ENCODE measurements at places on chromosomes 1 and 21.

- no peak for DNase-seq
Measured at GRCh38 chr1:245365095-245366020, 210.6 kb downstream of the KIF26B start.

DNA sequence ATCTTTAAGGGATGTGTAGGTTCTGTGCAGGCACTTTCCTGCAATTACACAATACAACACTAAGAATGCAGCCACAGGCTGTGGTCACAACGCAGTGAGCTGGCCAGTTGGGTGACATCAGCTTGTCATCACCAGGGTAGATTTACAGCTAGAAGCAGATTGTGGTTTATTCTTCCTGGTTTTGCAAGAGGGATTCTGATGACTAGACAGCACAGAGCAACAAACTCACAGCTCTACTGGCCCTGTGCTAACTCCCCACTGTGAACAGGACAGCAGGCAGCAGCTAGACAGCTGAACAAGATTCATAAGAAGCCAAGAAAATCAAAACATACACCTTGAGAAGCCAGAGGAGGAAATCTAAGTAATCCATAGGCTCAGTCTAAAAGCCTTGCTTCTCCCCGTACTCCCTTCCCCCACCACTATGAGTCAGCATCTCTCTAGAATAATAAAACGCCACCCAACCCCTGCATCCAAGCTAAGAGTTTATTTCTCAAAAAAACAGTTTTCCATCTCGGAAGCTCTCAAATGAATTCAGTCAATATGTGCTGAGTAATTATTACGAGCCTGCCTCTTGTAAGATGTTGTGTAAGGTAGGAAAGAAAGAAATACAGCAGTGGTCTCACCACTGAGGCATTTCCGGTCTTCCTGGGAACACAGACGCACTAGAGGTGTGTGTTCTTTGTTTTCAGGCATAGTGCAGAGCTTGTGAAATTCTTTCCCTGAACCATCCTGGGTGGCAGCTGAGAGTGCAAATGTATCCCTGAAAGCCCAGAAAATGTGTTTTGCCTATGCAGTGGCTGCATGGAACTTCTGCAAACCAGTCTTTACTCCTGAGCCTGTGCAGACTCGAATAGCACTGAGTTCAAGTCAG lies 162.8 kb downstream of the NTPCR start:
- peak; percentile 100 for DNase-seq

GRCh38 chr1:25486602-25487001 lies 55.9 kb downstream of the MACO1 start:
- DNase-seq, result no peak

DNA sequence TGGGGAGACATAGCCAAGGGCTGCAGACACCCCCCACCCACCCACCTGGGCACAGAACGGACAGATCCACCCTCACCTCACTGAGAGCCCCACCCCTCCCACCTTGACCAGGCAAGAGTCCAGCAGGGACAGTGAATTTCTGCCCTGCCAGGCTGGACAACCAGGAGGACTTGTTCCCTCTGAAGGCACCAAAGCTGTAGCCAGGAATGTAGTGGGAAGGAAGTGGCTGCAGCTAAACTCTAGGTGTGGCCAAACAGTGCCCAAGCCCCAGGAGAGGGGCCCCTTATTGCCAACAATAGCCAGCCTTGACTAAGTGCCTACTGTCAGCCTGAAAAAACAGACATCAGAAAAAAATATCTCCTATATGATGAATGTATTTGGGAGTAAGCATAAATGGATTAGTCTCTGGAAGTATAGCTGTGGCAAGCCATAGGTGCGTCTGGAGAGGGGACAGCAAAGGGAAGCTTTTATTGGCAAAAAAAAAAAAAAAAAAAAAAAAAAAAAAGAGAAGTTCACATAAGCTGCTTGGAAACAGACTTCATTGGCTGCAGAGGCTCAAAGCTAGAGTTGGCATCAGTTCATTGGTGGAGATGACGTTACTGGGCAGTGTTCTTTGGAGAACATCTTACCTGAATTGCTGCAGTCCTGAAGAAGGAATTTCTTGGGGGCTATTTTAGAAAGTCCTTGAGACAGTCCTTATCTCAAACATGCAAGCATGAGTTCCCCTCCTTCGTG lies 64.1 kb upstream of the TMEM51 start:
- no peak for DNase-seq

DNA sequence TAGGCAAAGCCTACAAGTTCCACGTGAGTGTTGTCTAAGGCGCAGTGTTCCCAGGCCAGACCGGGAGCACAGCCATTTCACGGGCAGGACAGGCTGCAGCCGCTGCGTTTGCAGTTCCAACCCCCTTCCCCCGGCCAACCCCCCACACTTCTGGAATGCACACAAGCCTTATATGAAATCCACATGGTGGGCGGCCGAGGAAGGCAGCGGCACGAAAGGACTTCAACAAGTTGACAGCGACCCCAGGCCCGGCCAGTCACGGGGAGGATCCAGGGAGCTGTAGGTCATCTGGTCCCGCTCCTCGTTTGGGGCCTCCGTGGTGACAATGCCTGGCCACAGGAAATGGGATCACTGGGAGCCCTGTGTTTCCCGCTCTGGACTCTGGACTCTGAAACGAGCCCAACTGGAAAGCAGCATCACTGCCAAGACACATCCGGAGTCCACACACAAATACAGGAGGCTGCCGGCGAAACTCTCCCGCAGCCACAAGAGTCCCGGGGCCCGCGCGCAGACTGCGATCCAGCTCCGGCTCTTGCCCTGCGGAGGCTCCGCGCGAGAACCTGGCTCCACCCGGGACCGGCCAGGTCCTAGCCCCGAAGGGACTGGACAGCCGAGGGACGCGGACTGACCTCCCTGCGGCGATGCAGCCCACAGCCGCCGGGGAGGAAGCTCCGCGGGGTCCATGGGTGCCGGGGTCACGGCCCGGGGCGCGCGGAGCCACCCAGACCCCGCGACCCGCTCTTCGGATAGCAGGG lies 794 bp downstream of the NID1 start:
- peak; percentile 78 for DNase-seq

Data from fibroblast of skin of back (primary cell).